ENCODE measurements at places on chromosomes 12 and 14.

DNA sequence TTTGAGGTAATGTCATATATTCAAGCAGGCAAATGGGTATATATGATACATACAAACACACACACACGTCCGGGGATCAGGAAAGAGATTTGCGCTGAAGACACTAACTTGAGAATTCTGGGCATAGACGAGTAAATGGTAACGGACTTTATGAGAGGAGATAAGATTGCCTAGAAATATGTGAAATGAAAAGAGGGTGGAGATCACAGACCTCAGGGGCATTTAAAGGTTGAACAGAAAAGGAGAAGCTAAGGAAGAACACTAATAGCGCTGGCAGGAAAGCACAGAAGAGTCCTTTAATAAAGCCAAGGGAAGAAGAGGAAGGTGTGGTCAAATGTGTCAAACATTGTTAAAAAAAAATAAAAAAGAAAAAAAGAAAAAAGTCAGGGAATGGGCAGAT, 13.1 kb downstream of the CRY1 start:
- no peak for DNase-seq

DNA sequence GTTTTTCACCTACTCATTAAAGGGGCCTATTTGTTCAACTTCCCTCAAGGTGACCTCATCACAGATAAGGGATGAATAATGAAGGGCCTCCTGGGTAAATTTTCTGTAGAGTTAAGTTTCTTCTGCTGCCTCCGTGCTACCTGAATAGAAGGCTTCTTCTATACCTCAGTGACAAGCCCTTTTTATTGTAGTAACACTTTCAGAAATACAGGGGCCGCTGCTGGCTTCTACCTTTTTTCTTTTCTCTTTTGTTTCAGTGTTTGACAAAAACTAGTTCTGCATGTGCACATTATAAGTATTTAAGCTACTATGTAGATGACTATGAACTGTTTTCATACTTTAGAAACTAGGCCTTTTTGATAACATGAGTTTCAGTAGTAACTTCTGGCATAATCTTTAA, 207.0 kb downstream of the NAV3 start:
- DNase-seq: no peak

DNA sequence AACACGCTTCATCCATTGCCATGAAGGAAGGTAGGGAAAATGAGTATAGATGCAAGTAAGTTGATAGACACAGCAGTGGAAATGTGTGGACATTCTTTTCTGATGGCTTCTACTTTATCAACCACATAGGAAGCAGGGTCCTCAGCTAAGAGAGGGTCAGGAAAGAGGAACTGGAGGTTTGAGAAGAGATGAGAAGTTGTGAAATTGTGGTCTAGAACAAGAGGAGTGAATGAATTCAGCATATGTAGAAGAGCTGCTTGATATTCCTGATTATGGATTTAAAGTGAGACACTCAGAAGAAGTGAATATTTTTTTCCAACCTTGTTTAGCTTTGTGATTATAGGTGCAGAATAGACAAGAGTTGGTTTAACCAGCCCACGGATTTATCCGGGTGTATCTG, 128.5 kb downstream of the SLC15A5 start:
- DNase-seq: no peak

DNA sequence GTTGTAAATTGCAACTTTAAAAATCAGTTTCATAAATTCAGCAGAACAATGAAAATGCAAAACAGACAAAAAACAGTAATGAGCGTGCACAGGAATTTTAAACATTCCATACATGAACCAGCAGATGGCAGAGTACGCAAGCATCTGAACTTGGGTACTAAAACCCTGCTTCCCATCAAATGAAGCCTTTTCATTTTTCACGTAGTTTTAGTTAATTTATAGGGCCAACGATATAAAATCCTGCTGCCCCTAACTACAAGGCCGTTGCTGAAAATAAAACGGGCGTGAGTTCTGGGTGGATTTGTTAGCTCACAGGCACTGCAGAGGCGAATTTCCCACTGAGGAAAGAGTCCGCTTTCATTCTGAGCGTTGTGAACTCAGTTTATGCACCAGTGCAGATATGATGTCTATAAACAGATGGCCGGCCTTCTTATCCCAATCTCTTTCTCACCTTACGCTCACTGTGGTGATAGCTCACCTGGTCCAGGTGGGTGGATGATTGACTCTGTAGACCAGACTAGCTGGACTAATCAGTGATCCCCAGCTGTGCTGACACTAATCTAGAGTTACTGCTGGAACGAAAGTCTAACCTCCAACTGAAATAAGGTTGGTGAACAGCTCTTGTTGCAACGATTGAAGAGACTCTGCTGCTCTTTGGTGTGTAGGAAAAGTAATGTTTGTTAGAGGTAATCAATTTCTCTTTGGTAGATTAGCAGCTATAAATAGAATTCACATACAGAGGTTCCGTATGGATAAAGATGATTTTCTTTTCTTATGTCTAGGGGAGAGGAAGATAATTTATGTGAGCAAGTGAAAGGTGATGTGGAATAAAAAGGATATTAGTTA, 89.2 kb downstream of the PDZRN4 start:
- no peak for DNase-seq

DNA sequence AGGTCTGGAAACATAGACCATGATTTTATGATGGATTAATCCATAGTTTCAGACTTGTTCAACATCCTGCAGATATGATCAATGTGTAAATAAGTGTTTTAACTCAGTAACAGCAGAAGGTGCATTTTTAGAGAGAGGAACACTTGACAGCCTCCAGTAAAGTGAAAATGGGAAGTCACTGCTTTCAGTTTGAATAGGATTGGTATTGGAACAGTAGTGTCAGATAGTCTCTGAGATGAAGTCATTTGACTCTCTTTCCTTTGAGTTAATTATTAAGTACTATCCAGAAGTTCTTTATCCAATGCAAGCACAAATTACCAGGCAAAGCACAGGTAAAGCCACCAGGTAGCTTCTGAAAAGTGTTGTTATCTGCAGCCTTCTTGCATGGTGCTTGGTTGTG, 14.5 kb upstream of the NAV3 start:
- no peak for DNase-seq

DNA sequence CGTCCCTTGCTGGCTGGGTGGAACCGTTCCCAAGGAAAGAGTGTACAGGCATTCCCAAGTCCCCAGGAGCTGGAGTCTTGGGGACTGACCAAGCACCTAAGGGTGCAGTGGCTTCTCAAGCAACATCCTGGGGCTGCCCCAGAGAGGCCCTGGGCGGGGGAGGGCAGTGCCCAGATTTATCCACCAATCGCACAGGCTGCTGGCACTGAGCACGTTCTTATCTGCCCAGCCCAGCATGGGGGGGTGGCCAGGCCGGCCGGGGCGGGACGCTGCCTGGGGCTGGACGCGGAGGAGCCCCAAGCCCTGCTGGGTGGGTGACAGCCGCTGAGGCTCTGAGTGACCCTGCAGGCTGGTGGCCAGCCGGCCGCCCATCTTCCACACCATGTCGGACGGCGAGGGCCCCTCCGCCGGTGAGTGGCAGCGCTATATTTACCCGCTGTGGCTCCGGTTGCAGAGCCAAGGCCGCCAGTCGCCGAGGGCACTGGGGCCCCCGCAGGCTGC, 53.4 kb downstream of the CYP46A1 start:
- no peak for DNase-seq

All from CD4-positive, alpha-beta T cell treated with Interleukin-4 for 1 hour (primary cell).